NCI-H2171 (cell line): ENCODE measurements at places on chromosomes 12 and 14.

- peak; percentile 80 for DNase-seq
Measured at GRCh38 chr12:132444957-132445883, 44.7 kb upstream of the FBRSL1 start.

GRCh38 chr12:117933545-117933944, 35.2 kb downstream of the KSR2 start:
- DNase-seq = no peak

DNA sequence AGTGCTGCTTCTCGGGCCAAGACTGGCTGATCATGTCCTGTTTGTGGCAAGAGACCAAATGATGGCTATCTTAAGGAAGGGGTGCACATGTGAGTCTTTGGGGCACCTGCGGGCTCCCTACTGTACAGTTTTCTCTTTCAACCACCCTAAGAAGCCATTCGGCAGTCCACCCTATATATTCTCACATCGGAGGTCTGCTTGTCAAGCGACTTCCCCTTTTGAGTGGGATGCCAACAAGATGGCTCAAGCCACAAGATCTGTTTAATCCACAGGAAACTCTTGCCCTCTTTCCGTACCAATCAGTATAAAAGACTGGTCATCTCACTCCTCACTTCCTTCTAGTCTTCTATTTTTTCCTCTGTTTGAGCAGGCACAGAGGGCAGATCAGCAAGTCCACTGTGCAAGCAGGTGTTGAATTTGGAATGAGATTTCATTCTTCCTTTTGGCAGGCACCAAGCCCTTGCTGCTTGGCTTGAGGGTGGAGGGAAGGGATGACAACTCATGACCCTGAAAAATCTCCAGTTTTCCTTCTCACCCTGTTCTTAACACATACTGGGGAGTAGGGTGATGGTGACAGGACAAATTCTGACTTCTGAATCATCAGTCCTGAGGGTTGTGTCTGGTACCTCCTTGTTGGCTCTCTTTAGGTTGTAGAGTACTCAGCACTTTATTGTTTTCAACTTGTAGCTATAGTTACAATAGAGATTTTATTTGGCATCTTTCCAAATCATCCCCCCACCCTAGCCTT, 17.6 kb downstream of the LACRT start:
- no peak for DNase-seq

DNA sequence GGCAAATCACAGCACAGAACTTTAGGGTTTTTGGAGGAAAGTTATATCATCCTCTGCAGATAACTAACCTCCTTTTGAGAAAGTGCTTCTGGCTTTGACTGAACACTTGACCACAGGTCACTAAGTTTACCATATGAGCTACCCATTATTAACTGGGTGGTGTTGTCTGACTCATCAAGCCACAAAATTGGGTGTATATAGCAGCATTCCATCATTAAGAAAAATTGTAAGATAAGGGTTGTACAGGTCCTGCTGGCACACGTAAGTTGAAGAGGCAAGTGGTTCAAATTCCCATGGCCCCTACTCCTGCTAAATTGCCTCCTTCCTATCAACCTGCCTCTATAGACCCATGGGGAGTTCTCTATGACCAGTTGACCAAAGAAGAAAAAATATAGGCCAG, 39.5 kb downstream of the L2HGDH start:
- no peak for DNase-seq

GRCh38 chr12:62933220-62933601, 1.7 kb downstream of the PPM1H start:
- no peak for DNase-seq

- peak; percentile 56 for DNase-seq
Measured at GRCh38 chr12:19542606-19543005, 103.3 kb downstream of the AEBP2 start.

DNA sequence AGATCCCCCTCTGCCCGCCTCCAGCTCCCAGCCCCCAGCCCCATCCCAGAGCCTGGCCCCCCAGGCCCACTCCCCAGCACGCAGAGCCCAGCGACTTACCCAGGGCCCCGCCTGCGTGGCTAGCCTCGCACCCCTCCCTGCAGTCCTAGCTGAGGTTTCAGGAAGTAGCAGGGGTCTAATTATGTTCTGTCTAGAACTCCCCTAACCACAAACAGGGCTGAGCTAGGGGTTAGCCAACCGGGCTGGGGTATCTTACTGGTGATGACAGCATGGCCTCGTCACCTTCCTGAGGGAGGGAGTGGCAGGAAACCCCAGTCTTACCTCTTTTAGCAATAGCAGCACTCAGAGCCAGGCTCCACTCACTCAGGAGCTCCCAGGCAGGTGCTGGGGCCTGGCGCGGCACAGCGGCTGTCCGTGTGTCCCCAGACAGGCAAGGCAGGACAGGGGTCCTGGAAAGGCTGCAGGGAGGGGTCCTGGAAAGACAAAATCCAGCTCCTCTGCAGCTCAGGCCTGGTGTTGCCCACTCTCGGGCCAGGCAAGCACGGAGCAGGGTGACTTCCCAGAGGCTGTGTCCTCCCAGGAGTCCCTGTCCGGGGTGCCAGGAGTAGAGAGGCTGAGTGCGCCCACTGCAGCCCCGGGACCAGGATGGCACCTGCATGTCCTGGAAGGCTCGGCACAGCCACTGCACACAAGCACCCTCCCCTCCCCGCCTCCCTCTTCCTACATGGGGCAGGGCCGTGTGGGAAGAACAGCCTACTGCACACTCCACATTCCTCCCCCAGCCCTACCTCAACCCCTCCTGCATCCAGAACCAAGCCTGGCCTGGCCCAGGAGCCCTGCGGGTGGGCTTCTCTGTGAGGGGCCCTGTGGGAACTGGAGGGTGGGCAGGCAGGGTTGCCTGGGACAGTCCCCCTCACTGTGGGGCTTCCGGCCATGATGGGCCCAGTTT, at the start of gene GPR132:
Gene GPR132, minus strand, starts transcription at position 151 of the 949 bp plus-strand sequence. CDS start 10,010 bp downstream, outside the sequence.
- no peak for DNase-seq

DNA sequence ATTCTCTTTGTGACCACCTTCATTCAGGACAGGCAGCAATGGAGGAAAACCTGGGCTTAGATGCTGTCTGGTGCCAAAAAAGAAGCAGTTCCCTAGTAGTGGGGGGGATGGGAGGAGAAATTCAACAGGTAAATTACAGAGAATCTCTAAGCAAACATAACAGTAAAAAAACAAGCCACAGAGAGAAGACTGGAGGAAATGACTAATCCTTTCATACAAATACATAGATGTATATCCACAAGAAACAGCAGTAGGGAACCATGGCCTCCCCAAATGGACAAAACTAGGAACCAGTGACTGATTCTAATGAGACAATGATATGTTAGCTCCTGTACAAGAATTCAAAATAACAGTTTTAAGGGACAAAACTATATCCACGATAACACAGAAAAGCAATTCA, 513.0 kb downstream of the NAV3 start:
- DNase-seq = no peak

- no peak for DNase-seq
Measured at GRCh38 chr12:22271023-22271422, 63.5 kb downstream of the ST8SIA1 start.

GRCh38 chr12:88856201-88856600, 275.9 kb upstream of the KITLG start:
- DNase-seq = no peak

DNA sequence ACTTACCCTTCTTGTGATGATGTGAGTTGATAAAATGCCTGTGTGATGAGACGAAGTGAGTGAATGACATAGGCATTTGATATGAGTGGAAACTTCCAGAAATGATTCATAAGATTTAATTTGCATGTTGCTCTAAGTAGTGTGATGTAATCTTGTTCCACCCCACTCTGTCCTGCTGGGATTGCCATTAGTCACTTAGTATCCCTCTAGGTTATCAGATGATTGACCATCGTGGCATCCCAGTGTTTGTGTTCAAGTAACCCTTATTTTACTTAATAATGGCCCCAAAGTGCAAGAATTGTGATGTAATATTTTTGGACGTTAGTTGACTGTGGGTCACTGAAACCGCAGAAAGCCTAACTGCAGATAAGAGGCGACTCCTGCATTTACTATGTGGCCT, 214.4 kb upstream of the DIO2 start:
- no peak for DNase-seq

DNA sequence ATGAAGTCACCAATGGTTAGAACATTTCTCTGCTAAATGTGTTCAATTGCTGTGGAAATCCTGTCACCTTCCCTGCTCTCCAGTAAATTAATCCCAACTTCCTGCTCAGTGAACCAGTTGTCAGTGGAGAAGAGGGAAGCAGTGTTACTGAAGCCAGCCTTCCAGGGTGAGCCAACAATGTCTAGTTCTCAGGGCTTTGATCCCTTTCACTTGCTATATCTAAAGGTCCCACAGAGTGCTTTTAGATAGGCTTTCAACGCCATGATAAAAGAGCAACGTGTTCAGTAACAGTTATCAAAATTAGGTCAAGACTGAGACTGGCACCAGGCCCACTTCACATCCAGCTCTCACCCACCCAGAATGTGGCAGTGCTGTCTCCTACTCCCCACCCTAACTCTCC, 139.7 kb downstream of the KCNH5 start:
- no peak for DNase-seq

- no peak for DNase-seq
Measured at GRCh38 chr14:104222396-104223036, 84.1 kb downstream of the KIF26A start.

DNA sequence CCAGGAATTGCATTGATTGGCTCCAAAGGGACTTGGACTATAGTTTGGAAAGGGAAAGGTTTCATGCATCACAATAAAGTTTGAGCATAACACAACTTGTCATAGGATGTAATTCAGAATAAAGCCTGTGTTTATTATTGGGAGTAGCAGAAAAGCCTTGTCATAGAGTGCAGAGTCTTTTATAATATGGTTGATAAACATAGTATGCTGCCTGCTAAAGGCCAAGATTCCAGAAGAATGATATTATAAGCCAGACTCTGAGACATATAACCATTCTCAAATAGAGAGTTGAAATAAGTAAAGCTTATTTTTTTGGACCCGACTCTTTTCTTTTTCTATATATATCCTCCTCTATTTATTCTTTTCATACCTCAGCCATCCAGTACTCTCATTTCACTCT, 207.3 kb downstream of the LRIG3 start:
- DNase-seq = no peak

DNA sequence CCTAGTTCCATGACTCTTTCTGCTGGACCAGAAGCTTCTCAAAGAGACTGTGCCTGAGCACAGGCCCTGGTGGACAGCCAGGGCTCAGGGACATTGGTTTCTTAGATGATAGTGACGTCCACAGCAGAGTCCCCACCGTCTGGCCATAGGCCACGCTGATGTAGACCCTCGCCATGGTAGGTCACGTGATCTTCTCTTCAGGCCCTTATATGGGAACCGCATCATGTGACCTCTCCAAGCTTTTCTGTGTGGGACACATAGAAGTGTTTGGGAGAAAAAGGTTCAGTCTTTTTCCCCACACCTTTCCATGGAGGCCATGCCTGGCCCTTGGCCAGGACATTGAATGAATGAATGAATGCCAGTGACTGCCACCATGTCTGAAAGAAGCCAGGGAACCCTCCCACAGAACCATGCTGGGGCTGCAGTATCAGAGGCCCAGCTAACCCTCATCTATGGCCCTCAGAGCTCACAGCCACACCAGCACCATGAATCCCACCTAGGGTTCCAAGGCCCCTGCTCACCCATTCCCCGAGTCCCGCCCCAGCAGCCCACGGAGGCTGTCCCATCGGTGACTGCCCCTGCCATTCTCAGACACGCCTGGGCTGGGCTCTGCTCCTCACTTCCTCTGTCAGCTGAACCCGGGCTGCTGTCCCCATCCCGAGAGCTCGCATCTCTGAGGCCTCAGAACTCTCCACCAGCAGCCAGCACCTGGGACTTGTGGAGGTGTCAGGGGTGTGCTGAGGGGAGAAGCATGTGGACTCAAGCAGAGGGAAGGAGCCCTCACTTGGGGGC, 292.1 kb downstream of the ADGRD1 start:
- DNase-seq = no peak

GRCh38 chr14:32203928-32204357, 874 bp upstream of the RNU6-8 start:
- DNase-seq = no peak

GRCh38 chr12:11719678-11720099, 70.2 kb downstream of the ETV6 start:
- no peak for DNase-seq

- DNase-seq = no peak
Measured at GRCh38 chr12:701896-702539, 38.8 kb upstream of the NINJ2 start.

DNA sequence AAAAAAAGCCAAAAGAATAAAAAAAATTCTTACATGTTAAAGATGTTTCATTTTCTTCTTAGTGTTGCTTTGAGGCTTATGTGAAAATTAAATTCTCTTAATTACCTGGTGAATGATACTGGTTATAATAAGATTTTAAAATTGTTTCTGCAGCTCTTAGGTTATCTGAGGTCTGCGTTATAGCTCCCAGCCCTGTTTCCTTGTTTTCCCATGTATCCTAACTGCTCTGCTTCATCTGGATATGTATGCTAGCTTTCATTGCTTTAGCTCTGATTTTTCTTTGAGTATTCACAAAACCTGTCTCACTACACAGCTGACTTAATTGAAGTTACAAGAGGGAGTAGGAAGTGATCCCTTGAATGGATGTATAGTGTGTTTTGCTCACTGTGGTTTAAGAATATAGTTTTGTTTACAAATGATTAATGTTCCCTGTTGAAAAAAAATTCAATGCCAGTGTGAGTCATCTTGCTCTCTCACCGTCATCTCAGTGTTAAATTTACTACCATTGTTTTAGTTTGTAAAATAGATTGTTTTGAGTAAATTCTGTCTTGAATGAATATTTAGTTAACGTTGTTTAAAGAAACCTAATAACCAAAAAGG, 26.8 kb downstream of the CPSF6 start:
- no peak for DNase-seq

GRCh38 chr14:104665657-104666522, 23.5 kb upstream of the INF2 start:
- DNase-seq = no peak

DNA sequence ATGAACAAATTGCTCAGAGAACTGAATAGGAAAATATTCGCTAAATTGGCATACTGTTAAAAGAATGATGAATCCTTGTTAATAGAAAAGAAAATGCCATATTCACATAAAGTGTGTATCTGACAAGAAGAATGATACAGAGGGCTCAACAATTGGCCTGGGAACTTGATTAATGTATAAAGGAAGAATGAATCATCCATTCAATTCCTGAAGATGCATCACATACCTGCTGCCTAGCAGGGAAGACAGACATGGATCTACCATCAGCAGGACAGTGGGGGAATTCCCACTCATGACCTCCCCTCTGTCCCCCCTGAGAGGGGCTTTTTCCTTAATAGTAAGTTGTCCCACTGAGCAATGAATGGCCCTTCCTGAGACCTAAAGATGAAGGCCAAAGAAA, 13.5 kb downstream of the PTPN21 start:
- no peak for DNase-seq

- DNase-seq = peak; percentile 9
Measured at GRCh38 chr12:66409195-66409871, 107.0 kb downstream of the HELB start.

GRCh38 chr14:96272777-96273473, 16.9 kb downstream of the BDKRB1 start:
- no peak for DNase-seq

- DNase-seq = no peak
Measured at GRCh38 chr14:24117179-24117578, 2.4 kb upstream of the NRL start.

GRCh38 chr14:52265253-52265652, 2.2 kb upstream of the PTGDR start:
- no peak for DNase-seq

- no peak for DNase-seq
Measured at GRCh38 chr12:51028813-51029150, 2.6 kb upstream of the SLC11A2 start.
